GM19239 (cell line): ENCODE measurements at places on chromosomes 11 and 22.
A peak's percentile ranks its signal among the peaks of the same experiment; 100 is the strongest.

DNA sequence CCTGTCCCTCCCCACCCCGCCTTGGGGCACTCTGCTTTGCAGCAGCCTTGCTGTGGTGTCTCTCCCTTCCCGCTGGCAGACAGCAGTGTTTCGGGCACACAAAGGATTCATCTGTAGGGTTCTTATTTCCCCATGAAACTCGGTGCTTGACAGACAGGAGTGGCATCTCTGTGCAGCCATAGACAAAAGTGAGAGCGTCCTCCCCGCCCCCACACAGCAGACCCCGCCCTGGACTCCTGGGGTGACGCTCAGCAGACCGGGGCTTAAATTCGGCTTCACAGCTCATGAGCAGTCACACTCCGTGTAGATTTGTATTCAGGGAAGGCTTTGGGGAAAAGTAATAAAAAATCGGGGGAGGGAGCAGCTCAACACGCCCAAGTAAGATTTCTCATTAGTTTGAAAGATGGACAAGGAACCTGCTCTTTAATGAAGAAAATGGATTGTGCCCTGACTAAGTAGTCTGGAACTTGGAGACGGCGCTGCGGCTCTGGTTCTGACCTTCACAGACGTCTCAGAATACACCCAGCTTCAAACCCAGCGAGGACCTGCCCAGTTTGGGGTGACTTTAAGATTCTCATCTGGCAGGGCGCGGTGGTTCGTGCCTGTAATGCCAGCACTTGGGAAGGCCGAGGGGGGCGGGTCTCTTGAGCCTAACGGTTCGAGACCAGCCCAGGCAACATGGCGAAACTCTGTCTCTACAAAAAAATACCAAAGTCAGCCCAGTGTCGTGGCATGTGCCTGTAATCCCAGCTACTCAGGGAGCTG lies 136.0 kb downstream of the CACNA1I start:
- DNase-seq, result no peak

GRCh38 chr22:31097941-31098631 lies 9.3 kb downstream of the SELENOM start:
- no peak for DNase-seq

GRCh38 chr22:46967445-46968358 lies 205.3 kb downstream of the TBC1D22A start:
- DNase-seq, result no peak

GRCh38 chr11:48052183-48053044 lies 72.1 kb downstream of the PTPRJ start:
- no peak for DNase-seq

- no peak for DNase-seq
These were observed 17.1 kb downstream of the TOM1 start for GRCh38 chr22:35316751-35317150.

- DNase-seq, result no peak
These were observed 812.2 kb downstream of the BRD1 start for GRCh38 chr22:49015459-49015858.

DNA sequence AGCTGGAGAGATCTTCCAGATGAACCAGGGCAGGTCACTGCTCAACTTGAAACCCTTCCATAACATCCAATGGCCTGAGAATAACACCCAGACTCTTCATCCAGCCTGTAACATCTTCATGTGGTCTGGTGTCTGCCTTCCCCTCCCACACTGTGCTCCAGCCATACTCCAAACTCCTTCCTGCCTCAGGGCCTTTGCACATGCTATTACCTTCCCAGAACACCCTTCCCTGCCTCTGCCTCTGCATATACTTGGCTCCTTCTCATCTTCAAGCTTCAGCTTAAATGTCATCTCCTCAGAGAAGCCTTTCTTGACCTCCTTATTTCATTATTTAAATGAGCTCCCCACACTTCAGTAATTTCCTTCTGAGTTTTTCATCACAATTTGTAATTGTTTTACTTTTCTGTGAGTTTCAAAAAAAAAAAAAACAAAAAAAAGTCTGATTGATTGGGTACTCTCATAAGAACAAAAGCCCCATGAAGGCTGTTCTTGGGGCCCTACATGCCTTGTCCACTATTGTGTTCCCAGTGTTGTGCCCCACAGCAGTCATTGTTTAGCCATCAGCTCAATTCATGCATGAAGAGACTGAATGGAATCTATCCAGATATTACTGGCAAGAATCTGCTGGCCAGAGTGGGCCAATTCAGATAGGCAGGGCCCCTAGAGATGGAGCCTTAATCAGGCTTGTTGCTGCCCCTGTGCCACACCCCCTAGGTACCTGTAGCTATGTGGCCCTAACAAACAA lies 22.1 kb downstream of the LMO1 start:
- no peak for DNase-seq

- no peak for DNase-seq
These were observed 103.8 kb downstream of the FAM168A start for GRCh38 chr11:73493956-73494598.

- no peak for DNase-seq
These were observed 51.6 kb upstream of the TCF20 start for GRCh38 chr22:42321908-42322561.

DNA sequence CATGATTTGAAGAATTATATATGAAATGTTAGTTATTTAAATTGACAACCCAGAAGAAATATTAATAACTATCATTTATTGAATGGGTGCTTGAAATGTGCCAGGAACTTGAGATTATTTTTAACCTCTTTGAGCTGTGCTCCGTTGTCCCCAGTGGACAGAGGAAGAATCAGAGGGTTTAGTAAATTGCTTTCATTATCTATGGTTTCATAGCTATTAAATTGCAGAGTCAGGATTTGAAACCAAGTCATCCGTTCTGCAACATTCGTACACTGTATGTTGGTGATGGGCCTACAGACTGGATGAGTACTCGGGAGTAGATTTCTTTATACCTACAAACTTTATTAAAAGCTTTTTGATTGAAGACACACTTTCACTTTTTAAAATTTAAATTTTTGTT lies 4.9 kb downstream of the HSD17B12 start:
- DNase-seq, result no peak

GRCh38 chr11:62694455-62695167 lies 5.3 kb upstream of the LRRN4CL start:
- peak; percentile 81 for DNase-seq

DNA sequence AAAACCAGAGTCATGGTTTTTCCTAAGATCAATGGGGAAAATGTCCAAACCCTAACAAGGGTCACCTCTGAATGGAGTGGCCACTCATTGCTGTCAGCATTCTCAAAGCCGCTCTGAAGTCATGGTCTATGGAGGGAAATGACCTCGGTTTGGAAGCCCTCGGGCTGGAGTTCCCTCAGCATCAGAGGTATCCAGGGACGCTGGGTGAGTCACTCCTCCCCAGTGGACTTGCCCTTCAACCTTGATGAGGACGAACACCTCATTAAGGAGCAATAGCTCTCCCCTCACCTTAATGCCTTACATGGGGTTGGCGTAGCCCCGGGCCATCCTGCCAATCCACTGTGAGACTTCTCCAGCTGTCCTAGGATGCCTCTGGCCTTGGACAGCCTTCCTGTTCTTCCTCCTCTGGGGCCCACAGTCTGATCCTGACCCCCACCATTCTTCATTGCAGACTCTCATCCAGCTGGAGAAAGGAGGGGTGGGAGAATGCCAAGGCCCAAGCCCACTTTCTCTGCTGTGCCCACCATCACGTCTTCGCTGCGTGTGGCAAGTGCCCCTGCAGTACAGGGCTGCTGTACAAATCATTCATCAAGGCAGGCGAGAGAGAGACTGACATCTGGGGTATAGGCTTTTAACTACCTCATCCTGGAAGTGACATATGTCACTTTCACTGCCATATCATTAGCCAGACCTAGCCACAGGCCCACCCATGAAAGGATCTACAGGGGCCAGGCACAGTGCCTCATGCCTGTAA lies 25.4 kb upstream of the MYH9 start:
- no peak for DNase-seq

DNA sequence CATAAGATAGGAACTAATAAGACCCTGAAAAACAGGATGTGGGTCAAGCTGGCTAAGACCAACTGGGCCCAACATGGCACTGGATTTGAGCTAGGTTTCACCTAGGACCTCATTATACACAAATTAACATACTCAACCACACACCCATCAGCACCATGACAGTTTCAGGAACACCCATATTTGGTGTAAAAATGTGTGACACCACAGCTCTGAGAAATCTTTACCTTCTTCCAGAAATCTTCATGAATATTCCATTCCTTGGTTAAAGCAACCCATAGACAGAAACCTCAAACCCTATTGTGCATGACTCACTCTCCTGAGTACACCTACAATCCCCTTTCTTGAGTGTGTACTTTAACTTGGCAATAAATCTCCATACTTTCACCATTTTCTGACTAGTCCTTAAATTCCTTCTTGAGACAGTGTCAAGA lies 378.8 kb downstream of the DYNC2H1 start:
- no peak for DNase-seq

DNA sequence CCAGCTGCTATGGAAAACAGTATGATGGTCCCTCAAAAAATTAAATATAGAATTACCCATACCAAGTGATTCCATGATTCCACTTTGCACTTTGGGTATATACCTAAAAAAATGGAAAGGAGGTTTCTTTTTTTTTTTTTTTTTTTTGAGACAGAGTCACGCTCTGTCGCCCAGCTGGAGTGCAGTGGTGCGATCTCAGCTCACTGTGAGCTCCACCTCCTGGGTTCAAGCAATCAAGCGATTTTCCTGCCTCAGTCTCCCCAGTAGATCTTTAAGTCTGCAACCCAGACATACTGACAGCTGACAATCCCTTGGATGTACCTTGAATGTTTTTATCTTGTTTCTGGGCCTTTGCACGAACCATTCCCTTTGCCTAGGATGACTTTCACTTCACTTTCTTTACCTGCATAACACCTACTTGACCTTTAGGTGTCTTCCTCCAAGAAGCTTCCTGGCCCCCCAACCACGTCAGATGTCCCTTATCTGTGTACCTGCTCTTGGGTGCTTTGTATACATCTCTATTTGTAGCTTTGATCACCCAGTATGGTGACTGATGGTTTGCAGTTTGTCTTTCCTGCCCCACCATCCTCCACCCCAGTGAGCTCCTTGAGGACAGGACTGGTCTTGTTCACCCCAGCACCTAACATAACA lies 11.6 kb downstream of the UCP3 start:
- no peak for DNase-seq

- DNase-seq, result no peak
These were observed 85.5 kb downstream of the ENTHD1 start for GRCh38 chr22:39808081-39808480.

DNA sequence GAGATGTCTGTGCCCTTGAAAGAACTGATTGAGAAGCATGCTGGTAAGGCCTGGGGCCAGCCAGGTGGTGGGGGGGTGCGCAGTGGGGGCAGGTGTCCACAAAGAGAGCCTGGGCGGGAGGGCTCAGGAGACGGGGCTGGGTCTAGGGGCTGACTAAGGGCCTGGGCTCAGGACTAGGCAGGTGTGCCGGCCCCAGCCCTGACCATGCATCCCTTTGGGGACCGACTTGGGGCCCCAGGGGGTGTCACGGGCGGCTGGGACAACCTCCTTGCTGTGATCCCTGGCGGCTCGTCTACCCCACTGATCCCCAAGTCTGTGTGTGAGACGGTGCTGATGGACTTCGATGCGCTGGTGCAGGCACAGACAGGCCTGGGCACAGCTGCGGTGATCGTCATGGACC lies 4.4 kb downstream of the NDUFV1 start:
- DNase-seq, result no peak

DNA sequence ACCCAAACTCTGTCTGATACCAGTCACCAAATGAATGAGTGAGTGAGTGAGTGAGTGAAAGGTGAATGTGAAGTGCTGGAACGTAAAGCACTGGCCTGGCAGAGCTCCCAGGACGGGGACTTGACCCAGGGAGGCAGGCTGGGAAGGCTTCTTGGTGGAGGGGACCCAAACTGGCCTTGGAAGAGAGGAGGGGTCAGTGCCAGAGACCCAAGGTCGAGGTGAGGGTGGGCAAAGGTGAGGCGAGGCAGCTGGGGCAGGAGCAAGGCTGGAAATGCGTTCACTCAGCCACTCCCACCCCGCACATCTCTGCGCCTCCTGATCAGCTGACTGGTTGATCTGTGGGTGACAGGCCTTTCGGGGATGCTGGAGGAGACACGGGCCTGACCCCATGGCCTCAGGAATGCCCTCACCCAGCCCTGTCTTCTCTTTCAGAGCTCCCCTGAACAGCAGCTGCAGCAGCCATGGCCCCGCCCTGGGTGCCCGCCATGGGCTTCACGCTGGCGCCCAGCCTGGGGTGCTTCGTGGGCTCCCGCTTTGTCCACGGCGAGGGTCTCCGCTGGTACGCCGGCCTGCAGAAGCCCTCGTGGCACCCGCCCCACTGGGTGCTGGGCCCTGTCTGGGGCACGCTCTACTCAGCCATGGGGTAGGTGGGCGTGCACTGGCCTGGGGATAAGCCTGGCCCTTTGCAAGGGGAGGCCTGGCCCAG lies 7.6 kb downstream of the TSPO start:
- DNase-seq, result no peak

GRCh38 chr11:107991868-107992414 lies 16.8 kb upstream of the CUL5 start:
- no peak for DNase-seq

DNA sequence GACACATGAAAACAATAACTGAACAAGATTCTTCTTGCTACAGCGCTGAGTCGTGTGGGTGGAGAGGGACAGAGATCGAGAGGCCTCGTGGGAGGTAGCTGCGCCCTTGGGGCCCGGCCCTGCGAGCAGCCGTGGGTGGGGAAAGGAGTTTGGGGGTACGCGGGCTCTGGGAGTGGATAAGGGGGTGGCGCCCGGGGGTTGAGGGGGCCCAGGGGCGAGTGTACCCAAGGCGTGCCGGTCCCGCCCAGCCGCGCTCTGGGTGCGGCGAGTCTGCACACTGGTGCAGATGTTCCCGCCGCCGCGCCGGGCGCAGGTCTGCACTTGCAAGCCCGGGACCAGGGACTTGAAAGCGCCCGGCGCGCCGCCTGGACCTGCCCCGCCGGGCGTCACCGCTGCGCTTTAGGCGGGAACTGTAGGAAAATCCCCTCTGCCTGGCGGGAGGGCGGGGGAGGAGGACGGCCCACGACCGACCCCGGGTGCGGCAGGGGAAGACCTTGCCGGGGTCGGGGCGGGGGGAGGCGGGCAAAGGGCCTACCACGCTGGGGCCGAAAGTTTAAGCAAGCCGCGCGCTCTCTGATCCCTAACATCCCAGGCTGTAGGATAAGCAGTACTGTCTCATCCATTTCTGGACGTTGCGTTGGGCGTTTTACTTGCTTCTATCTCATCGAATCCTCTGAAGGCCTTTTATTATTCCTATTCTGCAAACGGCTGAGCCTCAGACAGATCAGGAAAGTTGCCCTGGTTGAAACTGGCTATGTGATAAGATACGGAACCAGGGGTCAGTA lies 1.4 kb upstream of the KREMEN1 start:
- no peak for DNase-seq

- no peak for DNase-seq
These were observed 55.1 kb upstream of the SPATA19 start for GRCh38 chr11:133900176-133901105.

DNA sequence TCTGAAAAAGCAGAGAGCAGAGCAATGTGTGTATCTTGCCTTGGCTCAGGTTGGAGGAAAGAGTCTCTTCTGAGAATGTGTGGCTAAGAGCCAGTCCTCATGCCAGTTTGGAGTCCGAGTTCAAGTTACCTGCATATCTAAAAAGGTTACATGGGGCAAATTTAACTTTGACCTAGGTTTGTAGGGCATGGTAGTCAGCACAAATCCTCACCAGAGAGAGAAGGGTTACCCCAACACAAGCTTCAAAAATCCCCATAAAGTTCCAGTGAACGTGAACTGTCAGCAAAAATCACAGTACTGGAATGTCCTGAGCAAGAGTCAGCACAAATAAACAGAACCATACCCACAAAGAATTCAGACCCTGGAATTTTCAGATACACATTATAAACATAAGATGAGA lies 13.8 kb downstream of the SDHD start:
- no peak for DNase-seq

GRCh38 chr11:85712953-85713352 lies 27.0 kb upstream of the CCDC89 start:
- no peak for DNase-seq

- no peak for DNase-seq
These were observed 70.9 kb downstream of the SLC35F2 start for GRCh38 chr11:107787733-107788132.
